ENCODE measurements at places on chromosomes 3 and 15.

DNA sequence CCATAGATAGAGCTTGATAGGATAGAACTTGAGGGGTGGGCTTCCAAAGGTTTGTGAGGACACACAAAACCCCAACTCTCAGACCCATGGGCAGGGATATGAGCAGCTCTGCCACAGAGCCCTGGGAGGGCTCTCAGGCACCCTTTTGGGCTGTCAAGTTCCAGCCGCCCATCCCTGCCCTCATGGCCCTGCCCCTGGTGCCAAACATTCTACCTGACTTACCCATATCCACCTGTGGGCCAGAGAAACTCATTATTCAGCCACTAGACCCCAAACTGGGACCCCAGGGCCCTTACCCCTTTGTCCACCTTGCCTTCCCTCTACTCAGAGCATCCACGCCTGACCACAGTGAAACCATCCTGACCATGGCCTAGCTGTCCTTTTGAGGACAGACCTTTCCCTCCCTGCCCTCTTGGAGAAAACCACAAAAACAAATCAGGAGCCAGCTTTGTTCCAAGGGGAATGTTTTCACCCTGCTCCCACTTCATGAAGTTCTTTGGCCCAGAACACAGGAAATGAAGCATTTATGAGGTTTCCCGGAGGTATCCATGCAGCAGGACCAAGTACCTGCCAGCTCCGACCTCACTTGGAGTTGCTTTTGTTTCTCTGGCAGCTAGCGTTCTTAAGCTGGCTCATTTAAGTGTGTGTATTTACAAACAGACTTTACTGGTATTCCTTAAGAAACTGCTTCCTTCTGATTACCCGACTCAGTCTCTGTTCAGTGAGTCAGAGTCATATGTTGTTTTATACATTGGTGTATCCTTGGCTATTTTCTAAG lies 34.2 kb upstream of the GALNT15 start:
- peak; percentile 46 for DNase-seq

DNA sequence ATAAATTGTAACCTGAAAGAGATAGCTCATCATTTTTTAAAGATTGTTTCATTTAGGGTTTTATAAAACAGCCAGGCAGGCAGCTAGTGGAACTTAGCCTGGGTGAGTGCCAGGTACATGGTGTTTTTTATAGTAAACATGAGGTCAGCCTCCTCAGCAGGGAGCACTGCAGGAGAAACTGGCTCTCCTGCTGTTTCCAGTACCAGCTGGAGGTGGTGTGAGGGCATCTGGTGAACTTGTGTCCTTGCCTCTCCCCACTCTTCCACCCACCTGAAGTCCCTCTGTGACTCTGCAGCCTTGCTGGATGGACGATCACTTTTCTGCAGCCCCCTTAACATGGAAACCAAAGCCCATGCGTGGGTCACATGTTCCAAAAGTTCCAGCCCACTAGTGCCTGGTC lies 128.4 kb downstream of the FAM174B start:
- DNase-seq = no peak

DNA sequence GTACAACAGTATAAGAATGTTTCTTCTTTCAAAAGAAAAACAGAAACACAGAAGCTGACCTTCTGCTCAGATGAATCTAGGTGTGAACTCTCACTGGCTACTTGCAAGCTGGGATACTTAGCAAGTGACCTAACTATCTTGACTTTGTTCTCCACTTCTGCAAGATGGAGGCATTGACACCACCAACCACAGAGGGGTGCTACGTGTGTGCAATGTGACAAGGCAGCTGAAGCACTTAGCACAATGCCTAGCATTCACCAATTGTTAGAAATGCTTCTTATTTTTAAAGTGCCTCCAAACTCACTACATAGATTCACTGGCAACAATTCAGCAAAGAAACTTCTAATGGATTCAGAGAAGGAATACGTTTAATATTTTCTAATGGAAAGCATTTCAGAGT lies 331.4 kb upstream of the WNT5A start:
- DNase-seq = no peak

DNA sequence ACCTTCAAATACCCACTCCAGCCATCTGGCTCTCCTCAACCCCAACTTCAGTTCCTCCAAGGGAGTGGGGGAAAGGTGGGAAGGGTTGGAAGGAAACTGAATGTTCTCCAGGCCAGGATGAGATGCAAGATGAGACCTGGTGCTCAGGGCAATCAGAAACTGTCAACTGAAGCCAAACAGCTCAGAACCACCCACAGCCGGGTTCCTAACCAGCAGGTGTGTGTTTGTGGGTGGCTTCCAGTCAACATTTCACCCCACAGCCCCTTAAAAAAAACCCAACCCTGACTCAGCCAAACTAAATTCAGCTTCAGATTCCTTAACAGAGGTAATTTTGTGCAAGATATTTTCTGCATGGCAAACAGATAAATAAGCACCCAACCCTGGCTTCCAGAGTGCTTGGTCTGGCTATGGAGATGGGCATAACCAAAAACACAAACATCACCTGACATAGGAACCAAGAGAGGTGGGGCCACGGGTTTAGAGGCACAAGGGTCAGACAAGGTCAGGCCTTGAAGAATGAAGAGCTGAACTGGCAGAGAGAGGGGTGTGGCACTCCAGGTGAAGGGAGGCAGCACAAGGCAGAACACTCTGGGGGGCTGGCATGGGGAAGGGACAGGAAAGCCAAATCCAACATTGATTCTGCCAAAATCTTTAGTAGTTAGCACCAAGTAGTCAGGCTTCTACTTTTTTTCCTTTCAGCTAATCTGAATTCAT lies 34.7 kb downstream of the ZNF445 start:
- no peak for DNase-seq

All from urothelium cell line (cell line).